Left cardiac atrium (tissue), 4 donors: ENCODE measurements at places on chromosomes 16 and 17. TPM values are rescaled to one million over a fixed set of nuclear protein-coding genes. Genes with fewer than 3 reads are reported as not detected.

The PSMD3 gene
- total RNA-seq = 69.0 TPM

The KRTAP29-1 gene
- not detected for total RNA-seq

The RBBP6 gene
- 39.4 TPM for total RNA-seq

The DHODH gene
- total RNA-seq = 44.3 TPM

The TMEM256 gene
- total RNA-seq = 69.2 TPM

The PSMC3IP gene
- 3.4 TPM for total RNA-seq

The DPEP1 gene
- not detected for total RNA-seq

The KRTAP17-1 gene
- total RNA-seq = not detected

The SLC52A1 gene
- 0.10 TPM for total RNA-seq

The COA3 gene
- total RNA-seq = 60.3 TPM

The YBX2 gene
- 1.2 TPM for total RNA-seq

The ATP2A3 gene
- total RNA-seq = 12.0 TPM

The SPIRE2 gene
- total RNA-seq = 2.0 TPM

The CETP gene
- 0.16 TPM for total RNA-seq

The GUCY2D gene
- 0.10 TPM for total RNA-seq

The CCL8 gene
- 1.9 TPM for total RNA-seq

The AGRP gene
- total RNA-seq = not detected

The IL21R gene
- total RNA-seq = 0.18 TPM

The ABCA8 gene
- total RNA-seq = 72.2 TPM

The EME1 gene
- total RNA-seq = 1.3 TPM

The SLC22A31 gene
- 0.27 TPM for total RNA-seq
